ENCODE measurements at places on chromosomes 7 and 10.

- DNase-seq, result no peak
These were observed 30.6 kb upstream of the CABCOCO1 start for GRCh38 chr10:61632057-61632670.

GRCh38 chr7:53485354-53485753 lies 449.9 kb downstream of the POM121L12 start:
- DNase-seq, result no peak

- DNase-seq, result no peak
These were observed 72.0 kb downstream of the FGFR2 start for GRCh38 chr10:121526135-121526790.

DNA sequence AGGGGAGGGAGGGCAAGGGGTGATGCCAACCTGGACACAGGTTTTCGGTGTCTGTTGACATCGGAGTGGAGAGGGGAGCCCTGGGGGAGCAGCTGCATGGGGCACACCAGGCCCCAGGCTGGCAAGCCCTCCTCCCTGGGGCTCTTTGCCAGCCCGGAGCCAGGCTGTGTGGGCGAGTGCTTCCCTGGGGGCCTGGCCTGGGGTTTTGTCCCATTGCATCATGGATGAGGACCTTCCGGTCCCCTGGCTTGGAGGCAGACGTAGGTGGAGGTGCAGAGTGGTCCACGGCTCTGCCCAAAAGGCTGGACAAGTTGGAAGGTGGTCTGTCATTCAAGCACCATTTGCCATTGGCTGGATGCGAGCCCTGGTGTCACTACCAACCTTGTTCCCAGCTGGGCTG lies 34.8 kb downstream of the ZMIZ1 start:
- no peak for DNase-seq

DNA sequence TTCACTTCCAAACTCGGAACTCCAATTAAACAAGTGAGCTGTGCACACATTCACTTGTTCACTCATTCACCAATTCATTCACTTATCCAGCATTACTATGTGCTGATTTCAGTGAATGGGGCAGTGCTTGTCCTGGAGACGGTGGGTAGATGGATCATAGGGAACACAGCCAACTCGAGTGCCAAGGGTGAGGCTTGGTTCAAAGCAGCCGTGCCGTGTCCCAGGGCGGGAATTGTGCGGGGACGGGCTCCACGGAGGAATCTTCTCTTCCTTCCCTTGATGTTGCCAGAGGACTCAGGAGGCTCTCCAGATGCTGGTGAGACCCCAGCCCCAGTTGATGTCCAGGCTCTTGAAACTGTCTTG lies 2.9 kb downstream of the SH2D4B start:
- no peak for DNase-seq

GRCh38 chr7:34982371-34983019 lies 54.8 kb downstream of the DPY19L1 start:
- DNase-seq, result no peak

DNA sequence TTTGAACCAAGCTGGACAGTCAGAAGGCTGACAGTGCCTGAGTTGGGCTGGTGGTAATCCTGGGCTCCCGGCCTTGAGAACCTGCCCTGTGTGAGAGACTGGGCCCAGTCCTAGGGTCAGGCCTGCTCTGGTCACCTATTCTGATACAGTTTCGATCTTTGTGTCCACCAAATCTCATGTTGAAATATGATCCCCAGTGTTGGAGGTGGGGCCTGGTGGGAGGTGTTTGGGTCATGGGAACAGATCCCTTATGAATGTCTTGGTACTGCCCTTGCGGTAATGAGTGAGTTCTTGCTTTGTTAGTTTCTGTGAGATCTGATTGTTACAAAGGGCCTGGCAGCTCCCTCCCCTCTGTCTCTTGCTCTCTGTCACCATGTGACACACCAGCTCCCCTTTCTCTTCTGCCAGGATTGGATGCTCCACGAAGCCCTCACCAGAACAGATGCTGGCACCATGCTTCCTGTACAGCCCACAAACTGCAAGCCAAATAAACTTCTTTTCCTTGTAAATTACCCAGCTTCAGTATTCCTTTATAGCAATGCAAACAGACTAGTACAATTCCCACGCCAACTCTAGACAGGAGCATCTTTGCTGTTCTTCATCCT lies 111.8 kb upstream of the ZNF438 start:
- no peak for DNase-seq

GRCh38 chr7:146961617-146962016 lies 845.0 kb downstream of the CNTNAP2 start:
- DNase-seq, result no peak

DNA sequence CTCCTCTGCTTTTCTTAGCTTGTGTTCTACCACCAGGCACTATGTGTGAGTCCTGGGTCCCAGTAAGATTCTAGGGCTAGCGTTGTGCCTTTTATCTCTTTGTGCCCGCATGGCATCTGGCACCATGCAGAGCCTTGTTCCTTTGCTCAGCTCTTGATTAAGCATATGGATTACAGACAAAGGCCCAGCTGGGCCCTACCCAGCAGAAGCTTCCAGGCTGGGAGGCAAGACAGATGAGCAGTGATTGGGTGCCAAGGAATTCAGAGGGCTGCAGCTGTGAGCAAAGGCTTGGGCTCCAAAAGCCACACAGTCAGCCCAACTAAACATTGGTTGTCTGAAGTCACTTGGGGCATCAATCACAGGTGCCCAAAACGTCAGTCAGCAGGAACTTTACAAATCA lies 2.0 kb downstream of the ACSM6 start:
- DNase-seq, result no peak

- DNase-seq, result peak; percentile 40
These were observed 7.5 kb downstream of the DYNC2I1 start for GRCh38 chr7:158863611-158864506.

GRCh38 chr7:132614428-132615318 lies 38.4 kb upstream of the PLXNA4 start:
- DNase-seq, result no peak

- DNase-seq, result no peak
These were observed 4.5 kb upstream of the AIFM2 start for GRCh38 chr10:70137135-70137534.

DNA sequence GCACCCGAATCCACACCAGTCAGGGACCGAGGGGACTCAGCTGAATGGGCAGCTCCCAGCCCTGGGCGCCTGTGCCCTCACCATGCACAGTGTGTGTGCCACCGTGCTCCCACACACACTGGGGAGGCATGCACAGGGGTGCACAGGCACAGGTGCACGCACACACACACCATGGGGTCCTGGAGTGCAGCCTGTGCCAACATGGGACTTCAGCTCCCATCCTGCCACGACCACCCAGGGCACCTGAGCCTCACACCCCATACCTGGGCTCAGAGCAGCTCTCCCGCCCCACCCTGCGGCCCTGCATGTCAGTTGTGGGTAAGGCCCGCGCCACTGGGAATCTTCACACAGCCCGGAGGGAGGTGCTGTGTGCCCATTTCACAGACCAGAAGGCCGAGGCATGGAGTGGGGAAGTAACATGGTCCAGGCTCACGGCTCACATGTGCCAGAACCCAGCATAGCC lies 8.0 kb downstream of the ELFN1 start:
- no peak for DNase-seq

- DNase-seq, result no peak
These were observed 154.5 kb downstream of the SLC25A13 start for GRCh38 chr7:96167424-96167823.

- no peak for DNase-seq
These were observed 131.3 kb downstream of the FANK1 start for GRCh38 chr10:126027692-126028091.

- DNase-seq, result no peak
These were observed 196.2 kb upstream of the AGK start for GRCh38 chr7:141355032-141355431.

- no peak for DNase-seq
These were observed at the start of gene PLXDC2 for GRCh38 chr10:19816411-19817230. Gene PLXDC2 (plus strand): TSS chr10:19816432.

DNA sequence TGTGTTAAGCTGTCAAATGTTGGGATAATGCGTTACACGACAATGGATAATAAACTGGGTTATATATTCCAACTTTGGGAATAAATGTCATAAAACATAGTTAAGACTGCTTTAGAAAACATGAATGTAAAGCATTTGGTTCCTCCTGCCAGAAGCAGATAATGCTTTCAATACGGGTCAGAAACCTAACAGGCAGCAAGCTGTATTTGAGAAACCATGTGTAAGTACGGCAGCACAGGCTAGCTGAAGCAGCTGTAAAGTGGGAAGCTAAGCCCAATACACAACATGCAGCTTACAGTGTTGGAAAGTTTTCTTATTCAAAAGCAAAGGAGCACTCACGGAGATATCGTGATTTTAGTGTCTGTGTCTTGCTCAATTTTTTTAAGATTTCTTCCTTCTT lies 46.5 kb downstream of the MALSU1 start:
- no peak for DNase-seq

DNA sequence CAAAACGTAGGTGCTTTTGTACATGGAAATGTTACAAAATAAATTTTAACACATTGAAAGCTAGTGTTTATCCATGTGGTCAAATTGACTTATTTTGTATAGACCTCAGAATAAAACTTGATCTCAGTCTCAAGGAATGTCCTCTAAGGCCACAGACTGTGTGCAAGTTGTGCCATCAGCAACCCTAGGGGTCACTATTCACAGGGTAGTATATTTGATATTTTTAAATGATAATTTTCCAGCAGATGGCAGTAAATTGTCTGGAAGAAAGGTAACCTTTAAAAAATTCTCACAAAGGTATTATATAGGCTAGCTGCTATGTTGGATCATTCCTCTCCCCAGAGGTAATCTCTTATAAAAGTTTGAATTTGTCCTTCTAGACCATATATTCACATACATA lies 12.9 kb upstream of the SNX10 start:
- peak; percentile 50 for DNase-seq

DNA sequence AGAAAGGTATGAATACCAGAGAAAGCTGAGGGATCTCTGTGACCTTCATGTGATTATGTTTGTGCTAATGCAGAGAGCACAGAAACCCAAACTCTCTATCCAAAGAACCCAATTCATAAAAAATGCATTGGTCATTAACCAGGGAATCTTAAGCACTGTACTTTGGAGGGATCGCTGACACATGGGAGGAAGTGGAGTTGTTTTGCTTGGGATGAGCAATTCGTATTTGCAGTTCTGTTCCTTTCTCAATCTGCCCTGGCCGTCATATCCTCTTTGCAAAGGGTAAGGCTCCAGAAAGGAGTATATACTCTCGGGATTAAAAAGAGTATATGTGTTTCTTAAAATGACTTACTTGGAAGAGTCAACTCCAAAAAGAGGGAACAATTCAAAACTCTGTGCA lies 221.3 kb downstream of the POU6F2 start:
- no peak for DNase-seq

GRCh38 chr7:101410743-101411507 lies 48.2 kb downstream of the COL26A1 start:
- peak; percentile 38 for DNase-seq

GRCh38 chr10:90930971-90931871 lies 10.3 kb upstream of the ANKRD1 start:
- DNase-seq, result no peak

GRCh38 chr7:121909716-121910345 lies 36.9 kb downstream of the PTPRZ1 start:
- DNase-seq, result no peak

- no peak for DNase-seq
These were observed 803 bp downstream of the RAPGEF5 start for GRCh38 chr7:22356010-22356691.

GRCh38 chr10:47334466-47335295 lies 12.4 kb downstream of the GDF2 start:
- no peak for DNase-seq

- DNase-seq, result no peak
These were observed 2.5 kb downstream of the SCIN start for GRCh38 chr7:12572941-12573575.

DNA sequence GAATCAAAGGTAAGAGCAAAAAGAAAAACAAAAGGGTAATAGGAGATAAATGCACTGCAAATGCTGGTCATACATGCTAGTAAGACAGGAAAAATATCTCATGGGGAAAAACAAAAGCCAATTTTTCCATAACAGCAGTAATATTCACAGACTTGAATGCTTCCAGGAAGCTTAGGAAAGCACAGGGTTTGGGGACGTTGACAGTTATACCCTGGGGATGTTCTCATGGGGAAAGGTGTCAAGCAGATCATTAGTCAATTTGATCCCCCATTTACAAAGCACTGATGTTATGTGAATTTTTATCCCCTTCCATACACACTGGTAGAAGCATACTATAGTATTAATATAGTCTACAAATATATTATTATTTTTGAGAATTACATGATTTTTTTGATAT lies 232.7 kb downstream of the SORCS1 start:
- no peak for DNase-seq

DNA sequence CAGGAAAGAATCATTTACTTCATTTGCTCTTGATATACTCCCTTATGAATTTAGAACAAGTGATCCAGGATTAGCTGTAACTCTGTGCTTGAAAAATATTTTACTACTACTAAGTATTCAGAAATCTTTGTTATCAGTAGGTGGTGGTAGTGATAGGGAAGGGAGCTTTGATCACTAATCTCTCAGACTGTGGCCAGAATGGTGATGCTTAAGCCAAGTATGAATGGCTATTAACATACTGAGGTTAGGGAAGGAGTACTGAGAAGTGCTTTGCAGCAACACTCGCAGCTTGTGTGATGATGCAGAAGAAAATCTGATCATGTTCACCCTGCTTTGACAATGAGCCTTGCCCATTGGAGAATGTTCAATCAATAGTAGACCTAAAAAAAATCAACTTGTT lies 29.3 kb downstream of the AP3M1 start:
- no peak for DNase-seq

GRCh38 chr10:16436758-16437539 lies at the start of gene PTER:
Gene PTER (plus strand): TSS chr10:16437010. CDS start chr10:16484385, 47,375 bp downstream.
- peak; percentile 98 for DNase-seq

- DNase-seq, result no peak
These were observed 13.4 kb downstream of the PITRM1 start for GRCh38 chr10:3159152-3159551.

GRCh38 chr10:47159361-47160260 lies 140.4 kb upstream of the GDF10 start:
- DNase-seq, result no peak

DNA sequence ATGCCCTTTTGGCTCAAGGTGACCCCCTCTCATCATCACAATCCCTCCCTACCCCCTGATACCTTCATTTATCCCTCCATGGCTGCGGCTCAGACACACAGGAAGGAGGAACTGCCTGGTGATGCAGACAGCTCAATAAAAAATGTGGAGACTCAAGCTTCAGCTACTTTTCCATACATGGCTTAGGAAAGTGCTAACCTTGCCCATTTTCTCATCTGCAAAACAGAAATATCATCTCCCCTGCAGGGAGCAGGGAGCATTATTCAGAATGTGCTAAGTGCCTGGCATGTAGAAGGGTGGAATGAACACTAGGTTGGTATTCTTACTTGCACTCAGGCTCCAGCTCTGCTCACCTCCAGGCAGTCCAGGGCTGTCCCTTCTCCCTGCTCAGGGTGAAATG lies 23.8 kb downstream of the CXCL12 start:
- no peak for DNase-seq

DNA sequence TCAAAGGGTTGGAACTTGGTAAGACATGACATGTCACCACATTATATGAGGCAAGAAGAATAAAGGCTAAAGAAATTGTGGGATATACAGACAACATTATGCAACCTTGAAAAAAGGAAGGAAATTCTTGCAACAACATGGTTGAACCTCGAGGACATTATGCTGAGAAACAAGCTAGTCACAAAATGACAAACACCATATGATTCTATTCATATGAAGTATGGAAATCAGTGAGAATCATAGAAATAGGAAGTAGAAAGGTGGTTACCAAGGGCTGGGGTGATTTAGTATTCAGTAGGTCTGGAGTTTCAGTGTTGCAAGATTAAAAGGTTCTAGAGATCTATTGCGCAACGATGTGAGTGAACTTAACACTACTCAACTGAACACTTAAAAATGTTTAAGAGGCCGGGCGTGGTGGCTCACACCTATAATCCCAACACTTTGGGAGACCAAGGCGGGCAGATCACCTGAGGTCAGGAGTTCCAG lies 126.9 kb upstream of the TBX20 start:
- DNase-seq, result peak; percentile 6

All from CD4-positive, alpha-beta T cell treated with Interleukin-17A for 1 hour (primary cell).